Iris pigment epithelial cell (primary cell): ENCODE measurements at places on chromosomes 7 and 10.
A peak's percentile ranks its signal among the peaks of the same experiment; 100 is the strongest.

DNA sequence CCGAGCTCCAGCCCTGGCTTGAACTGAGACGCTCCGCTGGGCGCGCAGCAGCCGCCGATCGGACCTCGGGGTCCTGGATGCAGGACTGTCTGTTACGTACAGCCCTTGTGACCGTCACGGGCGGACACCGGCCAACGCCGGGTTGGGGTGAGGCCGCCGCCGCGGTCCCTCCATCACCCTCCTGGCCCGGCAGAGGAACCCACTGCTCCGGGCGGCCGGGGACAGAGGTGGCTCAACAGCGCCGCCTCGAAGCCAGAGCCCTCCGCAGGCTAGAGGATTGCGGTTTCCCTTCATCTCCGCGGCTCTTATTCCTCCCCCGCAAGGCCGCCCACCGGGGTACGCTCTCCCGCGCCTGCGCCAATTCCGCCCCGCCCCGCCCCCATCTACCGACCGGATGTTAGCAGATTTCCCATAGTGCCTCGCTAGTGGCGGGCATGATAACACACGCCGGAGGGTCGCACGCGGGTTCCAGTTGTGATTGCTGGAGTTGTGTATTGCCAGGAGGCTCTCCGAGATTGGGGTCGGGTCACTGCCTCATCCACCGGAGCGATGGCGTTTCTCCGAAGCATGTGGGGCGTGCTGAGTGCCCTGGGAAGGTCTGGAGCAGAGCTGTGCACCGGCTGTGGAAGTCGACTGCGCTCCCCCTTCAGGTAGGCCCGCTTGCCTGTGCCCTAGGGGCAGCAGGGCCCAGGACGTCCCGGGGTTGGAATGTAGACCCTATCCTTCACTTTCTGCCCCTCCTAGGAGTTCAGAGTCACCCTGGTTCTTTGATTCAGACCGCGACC lies at the start of gene TFAM:
Gene TFAM, plus strand, starts transcription at position 412 of the 785 bp plus-strand sequence. Its CDS starts 138 bp downstream, at position 550.
- DNase-seq, result peak; percentile 95

DNA sequence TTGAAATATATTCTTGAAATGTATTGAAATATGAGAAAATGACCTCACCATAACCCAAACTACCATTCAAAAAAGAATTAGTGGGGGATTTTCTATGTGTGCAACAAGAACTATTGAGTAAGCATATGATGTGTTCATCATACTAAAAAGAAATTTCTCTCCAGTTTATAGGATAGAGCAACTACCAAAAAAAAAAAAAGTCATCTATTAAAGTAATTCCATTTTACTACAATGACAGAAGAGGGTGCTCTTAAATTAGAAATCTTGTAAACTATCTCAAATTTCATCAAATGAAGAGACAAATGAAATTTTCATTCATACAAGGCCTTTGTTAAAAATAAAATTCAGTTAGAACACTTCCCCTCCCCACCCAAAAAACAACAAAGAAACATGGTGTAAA lies 195.4 kb upstream of the PLXDC2 start:
- peak; percentile 17 for DNase-seq

DNA sequence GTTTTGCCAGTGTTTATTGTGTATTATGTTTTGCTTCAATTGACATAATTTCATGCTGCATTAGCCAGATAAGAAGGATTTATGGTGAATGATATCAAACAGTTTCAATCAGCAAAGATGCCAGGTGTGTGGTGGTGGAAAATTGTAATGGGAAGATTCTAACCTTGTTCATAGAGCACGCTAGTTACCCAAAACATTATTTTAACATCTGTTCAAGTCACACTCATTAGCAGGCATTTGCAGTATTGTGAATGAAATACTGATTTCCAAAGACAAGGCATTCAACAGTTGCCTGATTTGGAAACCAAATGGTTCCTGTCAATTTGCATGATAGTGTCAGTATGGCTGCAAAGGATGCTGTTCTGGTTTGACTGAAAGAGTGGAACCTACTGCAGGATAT lies 129.7 kb downstream of the EPC1 start:
- DNase-seq, result no peak

GRCh38 chr10:63286340-63286739 lies 153.2 kb downstream of the NRBF2 start:
- peak; percentile 37 for DNase-seq

- no peak for DNase-seq
Observed at GRCh38 chr7:110179037-110179436, 911.9 kb upstream of the LRRN3 start.

- DNase-seq, result no peak
Observed at GRCh38 chr7:26185131-26185843, 15.3 kb downstream of the HNRNPA2B1 start.

GRCh38 chr7:1054861-1055450 lies 10.6 kb downstream of the GPR146 start:
- DNase-seq, result peak; percentile 57

GRCh38 chr10:114550756-114551635 lies 107.1 kb downstream of the ABLIM1 start:
- peak; percentile 33 for DNase-seq
